Naive thymus-derived CD4-positive, alpha-beta T cell (primary cell): ENCODE measurements at places on chromosomes 3 and 15. TPM values are rescaled to one million over a fixed set of nuclear protein-coding genes. Genes with fewer than 3 reads are reported as not detected.

DNA sequence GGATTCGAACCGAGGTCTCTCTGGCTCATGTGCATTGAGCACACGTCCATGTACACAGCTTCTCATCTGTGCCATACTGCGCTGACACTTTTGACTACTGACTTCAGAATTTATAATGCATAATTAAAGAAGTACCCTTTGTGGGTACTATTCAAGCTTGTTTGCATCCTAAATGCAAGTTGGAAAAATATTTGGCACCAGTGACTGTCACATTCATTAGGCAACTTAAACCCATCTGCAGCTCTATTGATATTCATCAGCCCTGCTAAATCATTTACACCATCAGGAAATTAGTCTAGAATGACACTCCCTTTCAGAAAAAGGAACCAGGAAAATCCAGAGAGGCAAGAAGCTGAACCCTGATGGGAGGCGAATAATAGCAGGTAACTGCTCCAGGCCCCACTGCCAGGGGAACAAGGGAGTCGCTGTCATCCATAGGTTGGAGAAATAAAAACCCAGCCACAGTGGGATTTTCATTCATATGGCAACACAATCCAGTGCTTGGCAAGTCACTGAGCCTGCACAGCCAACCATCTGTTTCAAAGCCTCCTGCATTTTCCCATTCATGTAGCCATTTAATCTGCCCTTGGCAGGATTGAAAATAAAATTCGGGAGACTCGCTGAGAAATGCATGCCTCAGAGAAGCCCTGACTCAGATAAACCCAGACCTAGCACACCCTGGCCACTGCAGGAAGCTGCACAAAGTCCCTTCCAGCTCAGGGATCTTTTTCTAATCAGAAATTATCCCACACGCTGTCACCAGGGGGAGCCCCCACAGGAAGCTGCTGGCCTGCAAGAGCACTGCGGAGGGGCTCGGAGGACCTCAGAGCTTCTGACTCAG, 103.0 kb upstream of the VEPH1 start:
- peak; percentile 46 for DNase-seq

GRCh38 chr3:133451309-133451708, 51.5 kb downstream of the BFSP2 start:
- DNase-seq = no peak

DNA sequence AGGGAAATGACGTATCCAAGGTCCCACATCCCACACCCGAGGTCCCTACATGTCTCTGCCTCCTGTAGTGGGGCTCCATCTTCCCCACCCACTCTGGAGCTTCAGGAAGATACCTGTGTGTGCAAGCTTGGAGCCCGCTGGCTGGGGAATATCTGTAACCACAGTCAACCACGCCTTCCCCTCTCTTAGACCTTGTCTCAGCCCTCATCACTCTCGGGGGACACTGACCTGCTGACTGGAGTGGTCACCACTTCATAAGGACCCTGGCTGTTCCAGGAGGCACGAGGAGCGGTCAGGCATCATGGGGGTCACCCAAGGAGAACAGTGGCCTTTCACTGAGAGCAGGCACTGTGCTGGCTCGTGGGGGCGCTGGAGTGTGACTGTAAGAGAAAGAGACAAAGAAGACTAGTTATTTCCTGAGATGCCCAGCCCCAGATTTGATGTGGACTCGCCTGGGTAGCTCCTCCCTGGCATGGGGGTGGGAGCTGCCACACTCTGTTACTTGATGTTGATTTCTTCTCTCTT, 48.6 kb downstream of the CTXND1 start:
- DNase-seq = no peak

DNA sequence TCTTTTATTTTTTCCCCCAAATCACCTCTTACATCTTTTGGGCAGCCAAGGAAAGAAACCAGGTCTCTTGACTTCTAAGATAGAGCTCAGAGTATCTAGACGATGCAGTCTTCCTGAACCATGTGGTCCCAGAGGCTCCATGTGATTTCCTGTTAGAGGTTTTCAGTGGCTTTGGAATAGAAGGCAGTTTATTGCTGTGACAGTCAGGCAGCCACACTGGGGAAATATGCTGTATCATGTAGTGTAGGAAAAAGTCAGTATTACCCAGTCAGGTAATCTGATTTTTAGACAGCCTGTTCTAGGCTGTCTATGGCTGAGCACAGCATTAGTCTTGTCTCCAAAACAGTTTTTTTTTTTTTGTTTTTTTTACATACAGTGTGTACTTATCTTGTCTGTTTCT, 294.3 kb downstream of the THSD4 start:
- DNase-seq = no peak

DNA sequence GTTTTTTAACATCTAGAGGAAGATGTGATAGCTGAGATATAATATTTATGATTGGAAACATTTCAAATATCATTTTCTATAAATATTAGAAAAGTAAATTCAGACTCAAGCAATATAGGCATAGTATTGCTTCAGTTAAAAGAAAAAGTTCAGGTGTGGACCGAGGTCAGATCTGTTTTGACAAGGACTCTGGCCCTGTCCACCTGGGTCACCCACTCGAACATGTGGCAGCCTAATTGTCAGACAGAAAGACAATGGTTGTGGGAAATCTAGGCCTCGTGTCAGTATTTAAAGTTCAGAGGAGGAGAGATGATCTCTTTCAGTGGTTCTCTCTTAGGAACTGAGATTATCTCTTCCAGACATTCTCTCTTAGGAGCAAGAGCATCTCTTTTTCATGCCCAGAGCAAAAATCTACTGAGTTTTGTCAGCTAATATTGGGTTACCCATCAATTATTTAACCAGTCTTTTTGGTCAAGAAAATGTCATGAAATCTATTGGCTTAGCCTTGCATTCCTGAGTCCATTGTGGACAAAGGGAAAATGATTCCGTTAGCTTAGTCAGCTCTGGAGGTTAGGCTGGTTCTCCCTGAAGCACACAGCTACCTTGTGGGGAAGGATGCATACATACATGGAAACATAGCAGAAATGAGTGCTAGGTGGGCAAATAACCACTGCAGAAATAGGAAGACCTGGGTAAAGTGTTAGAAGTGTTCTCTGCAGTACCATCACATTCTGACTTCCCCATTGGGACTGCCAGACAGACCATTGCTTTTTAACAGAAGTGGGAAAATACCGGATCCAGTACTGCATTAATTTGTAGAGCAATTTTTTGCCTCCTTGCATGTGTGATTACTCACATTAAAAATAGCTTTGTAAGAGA, 343.3 kb downstream of the GRM7 start:
- no peak for DNase-seq

- DNase-seq = no peak
These were observed 468.8 kb downstream of the CNTN4 start for GRCh38 chr3:2567451-2567850.

DNA sequence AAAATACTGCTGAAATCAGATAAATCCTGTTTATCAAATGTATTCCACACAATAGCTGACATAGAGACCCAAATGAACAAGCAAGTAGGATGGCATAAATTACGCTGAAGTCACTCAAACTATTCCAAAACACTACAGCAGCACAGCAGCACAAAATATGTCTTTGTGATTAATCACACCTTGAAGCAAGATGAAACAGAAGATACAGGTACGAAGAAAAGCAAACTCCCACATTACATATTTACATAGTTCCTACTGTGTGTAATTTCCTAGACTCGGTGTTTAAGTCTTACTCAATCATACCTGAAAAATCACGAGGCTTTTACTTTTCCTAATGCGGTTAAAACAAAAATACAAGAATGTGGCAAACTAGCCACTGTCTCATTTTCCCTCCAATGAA, 38.3 kb downstream of the CHSY1 start:
- DNase-seq = no peak

GRCh38 chr15:41443275-41443674, 26.4 kb downstream of the RTF1 start:
- no peak for DNase-seq

GRCh38 chr3:160754371-160754854, 1.6 kb upstream of the PPM1L start:
- peak; percentile 18 for DNase-seq

DNA sequence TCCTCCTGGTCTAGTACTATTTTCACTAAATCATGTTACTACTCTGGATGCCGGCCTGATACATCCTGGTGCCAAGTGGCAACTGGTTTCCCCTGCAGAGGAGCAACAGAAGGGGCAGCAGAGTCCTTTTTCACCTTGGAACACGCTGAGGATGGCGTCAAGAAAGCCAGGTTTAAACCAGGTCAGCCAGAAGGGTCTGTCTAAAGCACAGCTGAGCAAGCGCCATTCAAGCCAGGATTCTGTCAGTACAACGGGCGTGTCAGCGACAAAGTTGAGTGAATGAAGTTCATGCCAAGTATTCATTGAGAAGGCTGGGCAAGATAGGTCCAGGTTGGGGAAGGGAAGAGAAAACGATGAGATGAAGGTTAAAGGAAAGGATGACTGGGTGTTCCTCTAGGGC, 88.2 kb downstream of the FBN1 start:
- DNase-seq = no peak

- DNase-seq = no peak
These were observed 34.8 kb downstream of the RBPMS2 start for GRCh38 chr15:64740311-64741170.

- no peak for DNase-seq
These were observed 603 bp downstream of the SCAPER start for GRCh38 chr15:76904461-76905012.

DNA sequence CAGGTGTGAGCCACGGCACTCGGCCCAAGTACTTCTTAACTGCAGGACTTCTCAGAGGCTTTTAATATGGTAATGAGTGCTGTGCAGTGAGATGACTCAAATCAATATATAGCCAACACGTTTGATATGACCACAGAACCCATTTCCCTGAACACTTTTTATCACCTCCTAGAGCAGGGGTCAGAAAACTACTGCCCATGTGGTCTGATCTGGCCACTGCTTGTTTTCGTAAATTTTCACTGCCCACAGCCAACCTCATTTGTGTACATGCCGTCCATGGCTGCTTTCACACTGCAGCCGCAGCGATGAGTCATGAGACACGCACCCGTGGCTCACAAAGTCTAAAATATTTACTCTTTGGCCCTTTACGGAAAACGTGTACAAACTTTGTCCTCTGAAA, 179.2 kb downstream of the RORA start:
- DNase-seq = no peak

DNA sequence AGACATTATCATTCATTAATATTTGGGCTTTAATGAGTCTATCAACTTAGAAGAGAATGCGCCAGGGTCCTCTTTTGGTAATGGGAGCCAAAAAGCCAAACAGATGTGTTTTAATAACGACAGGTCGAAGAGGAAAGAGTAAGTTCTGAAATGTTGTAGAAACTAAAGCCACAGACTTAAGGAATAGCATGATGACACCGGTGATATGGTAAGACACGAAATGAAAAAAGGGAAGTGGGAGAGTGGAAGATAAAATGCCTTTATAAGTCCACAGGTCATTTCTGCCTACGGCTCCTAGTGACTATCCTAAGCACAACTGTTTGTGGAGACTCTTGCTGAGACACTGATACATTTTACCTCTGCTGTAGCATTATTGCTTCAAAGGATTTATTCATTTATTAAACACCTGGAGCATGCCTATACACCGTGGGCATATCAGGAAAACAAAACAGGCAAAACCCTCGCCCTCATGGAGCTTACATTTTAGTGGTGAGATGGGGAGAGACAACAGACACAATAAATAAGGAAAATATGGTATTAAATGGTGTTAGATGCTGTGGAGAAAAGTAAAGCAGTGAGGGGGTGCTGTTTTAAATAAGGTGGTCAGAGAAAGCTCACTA, 11.7 kb upstream of the CD47 start:
- no peak for DNase-seq

DNA sequence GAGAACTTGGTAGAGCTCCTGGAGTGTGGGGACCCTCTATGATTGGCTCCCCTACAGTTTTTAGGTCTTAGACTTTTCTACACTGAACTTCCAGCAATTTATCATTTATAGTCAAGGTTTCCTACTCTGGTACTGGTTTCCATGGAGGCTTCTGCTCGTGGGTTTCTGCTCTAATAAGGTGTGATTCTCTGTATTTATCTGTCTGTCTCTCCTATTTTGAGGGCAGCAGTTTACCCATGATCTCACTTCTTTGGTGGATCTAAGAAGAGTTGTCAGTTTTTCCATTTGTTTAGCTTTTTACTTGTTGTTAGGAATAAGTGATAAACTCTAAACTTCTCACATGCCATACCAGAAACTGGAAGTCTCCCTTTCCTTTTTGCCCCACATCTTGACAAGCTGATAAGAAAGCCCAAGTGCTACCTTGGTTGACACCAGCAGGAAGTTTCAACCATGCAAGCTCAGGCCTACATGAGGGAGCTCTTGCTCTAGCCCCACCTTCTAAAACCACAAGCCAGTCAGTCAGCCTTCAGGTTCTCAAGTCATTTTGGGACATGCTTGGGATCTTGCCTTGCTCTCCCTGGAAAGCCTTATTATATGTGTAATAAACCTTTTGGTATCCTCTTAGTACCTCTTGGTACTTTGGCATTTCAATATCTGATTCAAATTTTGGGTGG, 10.0 kb downstream of the TIMMDC1 start:
- no peak for DNase-seq

DNA sequence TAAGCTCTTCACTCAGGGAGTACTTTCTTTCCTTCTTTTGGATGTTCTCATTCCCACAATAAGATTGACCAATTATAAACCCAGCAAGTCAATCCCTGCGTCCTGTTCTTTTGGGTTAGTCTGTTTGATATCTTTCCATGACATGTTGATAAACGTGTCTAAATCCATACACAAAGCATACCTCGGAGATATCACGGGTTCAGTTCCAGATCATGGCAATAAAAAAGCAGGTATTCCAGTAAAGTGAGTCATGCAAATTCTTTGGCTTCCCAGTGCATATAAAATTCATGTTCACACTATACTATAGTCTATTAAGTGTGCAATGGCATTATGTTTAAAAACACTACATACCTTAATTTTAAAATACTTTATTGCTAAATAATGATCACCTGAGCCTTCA, 667.7 kb downstream of the MAGI1 start:
- DNase-seq = no peak

DNA sequence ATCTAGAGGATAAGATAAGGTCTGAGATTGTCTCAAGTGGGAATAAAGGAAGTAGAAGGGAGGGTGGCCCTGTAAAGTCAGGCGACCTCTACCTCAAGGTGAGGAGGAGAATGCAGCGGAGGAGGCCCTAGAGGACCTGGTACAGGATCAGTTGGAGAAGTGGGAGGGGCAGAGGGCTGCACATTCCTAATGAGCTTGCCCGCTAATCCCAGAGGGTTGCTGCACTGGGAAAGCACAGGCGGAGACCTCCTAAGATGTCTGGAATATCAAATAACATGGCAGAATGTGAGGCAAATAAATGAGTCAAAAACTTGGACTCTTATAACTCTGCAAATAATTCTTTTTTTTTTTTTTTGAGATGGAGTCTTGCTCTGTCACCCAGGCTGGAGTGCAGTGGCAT, 30.2 kb upstream of the VPS8 start:
- no peak for DNase-seq

GRCh38 chr3:14142567-14143270, 17.9 kb downstream of the TMEM43 start:
- peak; percentile 87 for DNase-seq

- no peak for DNase-seq
These were observed 6.0 kb downstream of the MAPKBP1 start for GRCh38 chr15:41780266-41780665.

GRCh38 chr15:47872869-47873432, 155.6 kb downstream of the SEMA6D start:
- no peak for DNase-seq

- DNase-seq = no peak
These were observed 4.8 kb downstream of the CX3CR1 start for GRCh38 chr3:39275052-39275451.

Gene ADCY5
- total RNA-seq = not detected in 2 replicates

Gene BNIP2
- 87.0 TPM for total RNA-seq

Gene B3GALNT1
- 0.42 TPM for total RNA-seq

Gene ECE2
- not detected for total RNA-seq

Gene CD200R1
- 17.8 TPM for total RNA-seq

Gene ILDR1
- total RNA-seq = 0.19 TPM

Gene CHST13
- not detected in 2 replicates for total RNA-seq

Gene SAMMSON
- total RNA-seq = not detected

Gene MKRN2OS
- not detected for total RNA-seq

Gene THBS1
- 8.5 TPM for total RNA-seq
